ENCODE measurements at places on chromosomes 13 and 19. TPM values are rescaled to one million over a fixed set of nuclear protein-coding genes. Genes with fewer than 3 reads are reported as not detected.

LILRB5 gene
- not detected for total RNA-seq

DNA sequence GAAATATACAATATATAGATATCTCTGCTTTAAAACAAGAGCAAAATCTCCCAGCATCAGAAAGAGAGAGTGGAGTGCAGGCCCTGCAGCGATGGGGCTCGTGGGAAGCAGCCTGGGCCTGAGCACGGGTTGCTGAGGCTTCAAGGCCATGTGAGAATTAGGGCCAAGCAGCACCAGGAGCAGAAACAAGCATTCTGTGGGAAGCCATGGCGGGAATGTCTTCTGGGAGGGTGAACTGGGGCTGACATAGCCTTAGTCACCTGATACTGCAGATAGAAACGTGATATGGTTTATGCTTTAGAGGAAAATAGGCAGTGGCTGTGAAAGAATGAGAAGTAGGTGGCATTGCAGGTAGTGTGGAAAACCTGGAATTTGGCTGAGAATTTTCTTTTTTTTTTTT is 472.3 kb downstream of the IRS2 start:
- DNase-seq = no peak

ZNF491 gene
- total RNA-seq = 6.2 TPM

HS6ST3 gene
- under 0.01 TPM for total RNA-seq

OR7G1 gene
- total RNA-seq = not detected

GRCh38 chr13:26604784-26605545 is 47.5 kb downstream of the WASF3 start:
- DNase-seq = no peak

DNA sequence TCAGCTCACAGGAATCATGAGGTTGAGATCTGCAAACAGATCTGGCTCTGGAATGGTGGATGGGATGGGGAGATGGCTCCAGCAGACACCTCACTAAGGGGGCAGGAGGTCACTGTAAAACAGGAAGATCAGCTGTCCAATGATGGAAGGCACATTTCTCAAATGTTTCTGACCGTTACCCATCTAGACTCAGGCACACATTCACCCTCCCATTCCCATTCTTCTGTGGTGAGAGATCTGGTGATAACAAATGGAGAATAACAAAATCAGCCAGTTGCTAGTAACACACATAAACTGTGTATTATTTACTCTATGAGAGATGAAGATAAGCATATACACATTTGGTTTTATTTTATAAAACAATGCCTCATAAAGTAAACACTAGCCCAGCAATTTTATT is 235.9 kb downstream of the TSHZ3 start:
- peak; percentile 77 for DNase-seq

GRCh38 chr19:4536798-4537197 is 1.8 kb upstream of the PLIN5 start:
- no peak for DNase-seq

DNA sequence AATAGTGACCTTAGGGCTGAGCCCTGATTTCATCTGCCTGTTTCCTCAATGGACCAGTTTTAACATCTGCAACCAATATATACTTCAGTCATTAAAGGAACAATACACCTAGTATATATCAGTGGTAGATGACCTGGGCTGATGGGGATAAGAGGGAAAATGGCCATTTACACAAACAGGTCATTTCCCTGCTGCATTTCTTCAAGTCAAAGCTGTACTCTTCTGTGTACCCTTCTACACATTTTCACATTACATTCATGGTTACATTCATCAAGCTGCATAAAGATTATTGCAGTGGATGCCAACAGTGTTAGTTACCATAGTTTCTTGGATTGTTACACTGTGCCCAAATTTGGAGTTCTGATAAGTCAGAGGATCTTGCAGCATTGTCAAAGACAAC is 81.2 kb upstream of the RAP2A start:
- DNase-seq = peak; percentile 68

GRCh38 chr13:20512042-20512683 is 13.5 kb downstream of the CRYL1 start:
- DNase-seq = no peak

- DNase-seq = no peak
Measured at GRCh38 chr13:93953841-93954240, 525.6 kb downstream of the DCT start.

DNA sequence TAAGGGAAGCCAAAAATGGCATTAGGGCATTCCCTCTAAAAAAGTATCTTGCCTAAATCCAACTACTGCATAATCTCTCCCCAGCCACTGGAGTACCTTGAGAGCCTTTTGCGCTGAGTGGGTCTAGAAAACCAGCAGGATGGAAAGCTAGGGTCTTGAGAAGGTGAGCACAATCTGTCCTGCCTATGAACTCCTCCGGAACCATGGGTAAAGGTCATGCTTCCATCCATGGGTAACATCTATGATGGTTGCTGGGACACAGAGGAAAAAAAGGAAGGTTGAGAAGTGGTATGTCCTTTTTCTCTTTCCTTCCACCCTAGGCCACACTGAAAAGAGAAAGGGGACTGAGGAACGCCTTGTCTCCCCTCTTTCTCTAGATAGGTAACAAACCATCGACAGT is 52.4 kb downstream of the ZNF676 start:
- no peak for DNase-seq

DNA sequence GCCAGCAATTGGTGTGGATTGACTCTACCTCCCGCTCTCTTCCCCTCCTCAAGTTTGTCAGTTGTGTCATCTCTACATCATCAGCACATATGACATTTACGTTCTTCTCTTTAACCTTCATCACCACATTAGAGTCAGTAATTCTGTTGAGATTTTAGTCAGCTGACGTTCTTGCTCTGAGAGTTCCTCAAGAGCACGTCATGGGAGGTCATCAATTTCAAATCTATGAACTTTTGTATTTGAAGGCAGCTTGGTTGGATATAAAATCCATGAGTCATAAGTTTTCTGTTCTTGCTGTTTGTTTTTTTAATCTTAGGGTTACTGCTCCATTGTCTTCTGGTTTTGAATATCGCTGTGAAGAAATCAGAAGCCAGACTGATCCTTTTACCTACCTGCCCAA is 21.8 kb upstream of the ARGLU1 start:
- no peak for DNase-seq

DNA sequence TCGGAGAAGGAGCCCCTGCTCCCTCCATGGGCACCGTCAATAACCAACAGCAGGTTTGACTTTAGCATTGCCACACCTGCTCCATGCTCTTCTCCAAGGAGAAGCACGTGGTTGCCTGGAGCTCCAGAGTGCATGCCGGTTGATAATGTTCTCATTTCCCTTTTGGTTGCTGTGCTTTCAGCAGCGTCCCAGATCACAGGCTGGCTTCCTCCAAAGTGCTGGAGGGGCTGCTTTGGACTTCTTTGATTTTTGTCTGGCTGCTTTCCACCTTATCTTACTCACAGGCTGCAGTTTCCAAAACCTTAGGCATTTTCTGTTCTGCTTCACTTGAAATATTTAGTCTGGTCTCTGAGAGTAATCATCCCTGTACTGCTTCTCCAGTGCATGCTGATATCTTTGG is 123.8 kb upstream of the IRS2 start:
- DNase-seq = no peak

- no peak for DNase-seq
Measured at GRCh38 chr13:43143591-43143990, 120.2 kb downstream of the DNAJC15 start.

- DNase-seq = no peak
Measured at GRCh38 chr13:84658491-84659358, 776.5 kb upstream of the SLITRK1 start.

C13orf42 gene
- not detected for total RNA-seq

ZNF625 gene
- total RNA-seq = 13.0 TPM

ZNF578 gene
- total RNA-seq = 2.4 TPM

Measured in osteoblast (primary cell).